ENCODE measurements at places on chromosomes 16 and 17.

DNA sequence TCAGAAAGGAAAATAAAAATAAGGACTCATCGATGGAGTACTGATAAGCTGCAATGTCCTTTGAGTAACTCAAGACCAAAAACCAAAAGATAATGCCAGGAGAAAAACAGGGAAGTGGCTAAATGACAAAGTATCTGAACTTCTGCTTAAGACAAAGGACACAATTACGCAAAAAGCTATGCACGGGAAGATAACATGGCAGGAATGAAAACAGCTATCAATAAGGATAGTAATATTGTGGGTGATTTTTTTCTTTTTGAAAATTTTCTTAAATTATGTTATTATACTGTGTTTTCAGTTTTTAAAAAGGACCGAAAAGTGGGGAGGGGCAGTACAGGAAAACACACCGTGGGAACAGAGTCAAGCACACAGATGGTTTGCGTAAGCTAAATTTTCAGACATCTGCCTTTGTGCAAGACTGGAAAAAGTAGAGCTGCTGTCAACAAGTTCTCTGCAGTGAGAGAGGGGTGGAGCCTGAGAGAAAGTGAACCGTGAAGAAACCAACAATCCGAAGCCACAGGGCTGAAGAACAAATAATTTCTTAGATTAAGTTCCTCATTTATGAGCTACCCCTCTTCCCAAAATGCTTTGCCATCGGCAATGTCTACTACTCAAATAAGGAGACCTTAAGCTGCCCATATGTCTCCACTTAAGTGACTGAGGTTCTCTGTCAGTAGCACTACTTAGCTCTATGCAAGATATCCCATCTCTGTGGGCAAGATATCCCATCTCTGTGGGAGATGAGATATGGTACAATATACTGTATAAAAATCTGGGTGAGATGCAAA lies 99.9 kb upstream of the CORO6 start:
- no peak for DNase-seq

GRCh38 chr16:31507929-31508705 lies at the start of gene RUSF1:
Gene RUSF1, minus strand, starts transcription at chr16:31508391. Its CDS starts 18 bp downstream, at chr16:31508373.
- peak; percentile 57 for DNase-seq

GRCh38 chr17:18963126-18964017 lies 11.4 kb downstream of the SLC5A10 start:
- no peak for DNase-seq

GRCh38 chr16:57624806-57625500 lies 3.5 kb upstream of the ADGRG1 start:
- DNase-seq, result no peak

DNA sequence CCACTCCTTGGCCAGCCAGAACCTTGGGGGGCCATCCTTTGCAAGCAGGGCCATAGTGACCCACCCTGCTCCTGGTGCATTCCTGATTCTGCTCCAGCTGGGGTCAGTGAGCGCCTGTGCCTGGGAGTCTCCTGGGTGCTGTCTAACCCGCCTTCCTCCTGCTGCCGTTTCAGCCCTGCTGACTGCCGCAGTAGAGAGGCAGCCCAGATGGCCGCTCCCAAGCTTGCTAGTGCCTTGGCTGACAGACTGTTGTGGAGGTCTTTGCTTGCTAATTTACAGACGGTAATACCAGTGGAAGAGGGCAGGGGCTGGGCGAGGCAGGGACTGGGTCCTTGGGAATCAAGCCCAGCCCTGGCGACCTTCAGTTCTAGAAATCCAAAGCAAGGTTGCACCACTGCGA lies 99.6 kb downstream of the SOCS1 start:
- DNase-seq, result no peak

DNA sequence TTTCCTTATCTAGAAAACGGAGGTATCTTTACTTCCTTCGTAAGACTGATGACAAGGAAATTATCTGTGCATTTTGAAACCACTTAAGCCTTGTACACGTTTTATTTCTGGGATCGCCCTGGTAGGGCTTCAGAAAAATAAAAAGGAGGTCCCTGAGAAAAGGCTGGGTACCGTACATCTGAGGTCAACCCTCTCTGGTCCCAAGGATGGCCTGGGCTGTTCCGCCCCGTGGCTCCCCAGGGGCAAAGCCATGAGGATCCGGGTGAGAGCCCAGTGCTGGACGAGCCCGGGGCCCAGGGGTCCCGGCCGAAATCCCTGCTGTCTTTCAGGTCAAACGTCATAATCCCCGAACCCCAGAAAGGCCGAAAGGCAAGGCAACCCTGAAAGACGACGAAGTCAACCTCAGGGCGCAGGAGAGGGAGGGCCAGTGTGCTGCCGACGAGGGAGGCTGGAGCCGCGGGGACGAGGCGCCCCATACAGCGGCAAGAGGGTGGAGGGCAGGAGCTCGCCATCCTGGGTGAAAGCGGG lies 656 bp upstream of the FUS start:
- no peak for DNase-seq

DNA sequence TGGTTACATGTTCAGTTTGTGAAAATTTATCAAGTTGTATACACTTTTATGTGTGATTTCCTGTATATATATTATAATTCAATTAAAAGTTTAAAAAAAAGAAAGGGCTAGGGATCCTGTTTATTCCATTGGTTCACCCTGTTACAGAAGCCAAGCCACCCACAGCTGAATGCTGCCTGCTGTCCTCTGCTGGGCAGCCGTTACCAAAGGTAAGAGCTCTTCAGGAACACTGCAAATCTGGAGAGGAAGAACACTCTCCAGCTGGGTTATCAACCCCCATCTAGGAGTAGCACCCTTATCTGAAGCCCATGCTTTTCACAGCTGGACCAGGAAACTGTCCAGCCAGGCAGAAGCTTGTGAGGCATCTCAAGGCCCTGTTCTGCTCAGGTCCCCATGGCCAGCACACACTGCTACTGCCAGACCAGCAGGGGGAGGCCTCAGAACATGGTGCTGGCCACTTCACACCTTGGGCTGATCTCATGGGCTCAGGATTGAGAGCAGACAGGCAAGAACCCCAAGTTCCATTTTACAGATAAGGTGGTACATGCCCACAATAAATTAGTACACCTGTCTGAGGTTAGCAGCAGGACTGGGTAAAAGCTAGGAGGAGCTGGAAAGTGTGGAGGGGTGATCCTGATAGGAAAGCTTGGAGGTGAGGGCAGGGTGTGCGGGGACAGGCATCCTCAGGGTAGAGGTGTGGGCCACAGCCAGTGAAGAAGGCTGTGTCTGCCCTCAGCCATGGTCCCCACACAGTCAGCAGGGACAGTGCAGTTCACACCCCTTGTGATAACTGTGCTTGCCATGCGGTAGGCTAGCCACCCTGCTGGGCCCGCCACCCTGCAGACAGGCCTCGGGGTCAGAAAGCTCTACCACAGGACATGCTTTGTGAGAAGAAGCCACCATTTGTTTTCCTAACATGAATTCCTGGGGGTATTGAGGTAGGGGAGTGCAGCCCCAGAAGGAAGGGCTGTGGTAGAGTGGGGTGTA lies 54.3 kb upstream of the SREBF1 start:
- no peak for DNase-seq

DNA sequence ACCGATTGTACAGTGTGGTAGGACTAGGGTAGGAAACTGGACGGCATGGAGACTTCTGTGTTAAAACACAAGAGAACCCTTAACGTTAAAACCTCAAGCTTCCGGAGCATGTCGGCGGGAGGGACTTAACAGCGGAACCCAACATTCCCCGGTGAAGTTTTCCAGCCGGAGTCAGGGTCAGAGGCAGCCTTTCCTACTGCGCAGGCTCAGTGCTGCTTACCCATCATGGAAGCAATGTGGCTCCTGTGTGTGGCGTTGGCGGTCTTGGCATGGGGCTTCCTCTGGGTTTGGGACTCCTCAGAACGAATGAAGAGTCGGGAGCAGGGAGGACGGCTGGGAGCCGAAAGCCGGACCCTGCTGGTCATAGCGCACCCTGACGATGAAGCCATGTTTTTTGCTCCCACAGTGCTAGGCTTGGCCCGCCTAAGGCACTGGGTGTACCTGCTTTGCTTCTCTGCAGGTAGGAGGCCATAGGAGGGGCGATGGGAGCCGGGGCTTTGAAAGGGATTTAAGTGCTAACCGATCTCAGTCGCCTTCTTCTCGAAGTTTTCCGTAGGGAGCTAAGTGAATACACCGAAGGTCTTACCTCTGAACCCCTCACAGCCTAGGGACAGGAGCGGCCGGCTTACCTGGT lies at the start of gene PIGL:
TSS of gene PIGL (plus strand) at position 209 of the 634 bp plus-strand sequence. CDS start at position 226, 17 bp downstream.
- DNase-seq, result peak; percentile 75

DNA sequence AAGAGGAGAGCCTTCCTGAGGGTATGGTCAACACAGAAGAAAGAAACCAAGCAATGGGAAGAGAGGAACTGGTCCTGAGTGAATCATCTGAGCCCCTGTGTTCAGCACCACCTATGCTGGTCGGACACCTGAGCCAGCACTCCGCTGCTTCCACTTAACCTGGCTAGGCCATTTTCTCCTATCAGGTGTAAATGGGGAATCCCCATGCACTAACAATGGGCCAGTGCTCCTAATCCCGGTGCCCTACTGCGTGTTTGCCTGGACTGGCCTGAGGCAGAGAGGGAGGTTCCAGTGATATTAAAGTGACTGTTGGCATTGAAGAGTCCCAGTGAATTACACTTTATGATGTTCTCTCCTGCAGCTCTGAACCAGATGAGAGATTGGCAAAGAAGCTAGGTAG lies 34.4 kb upstream of the XYLT2 start:
- DNase-seq, result no peak

- DNase-seq, result peak; percentile 51
These were observed 5.2 kb upstream of the GRIN2C start for GRCh38 chr17:74864866-74865395.

DNA sequence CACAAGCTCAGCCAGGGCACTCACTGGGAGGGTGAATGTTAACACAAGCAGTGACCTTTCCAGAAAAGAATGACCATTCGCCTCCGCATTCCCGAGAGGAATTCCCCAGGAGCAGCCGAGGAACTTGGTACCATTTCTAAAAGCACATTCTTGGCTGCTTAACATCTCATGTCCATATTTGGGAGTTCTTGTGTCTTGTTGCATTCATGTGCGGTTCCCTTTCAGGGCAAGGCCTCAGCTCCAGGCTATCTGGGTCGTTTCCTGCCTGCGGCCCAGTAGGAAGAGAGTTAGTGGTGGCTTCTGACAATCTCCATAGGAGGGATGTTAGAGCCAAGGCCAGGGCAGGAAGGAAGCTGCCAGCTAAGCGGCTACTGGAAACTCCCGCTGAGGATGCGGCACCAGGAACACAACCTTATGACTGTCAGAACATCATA lies 27.8 kb upstream of the MEAK7 start:
- DNase-seq, result no peak

DNA sequence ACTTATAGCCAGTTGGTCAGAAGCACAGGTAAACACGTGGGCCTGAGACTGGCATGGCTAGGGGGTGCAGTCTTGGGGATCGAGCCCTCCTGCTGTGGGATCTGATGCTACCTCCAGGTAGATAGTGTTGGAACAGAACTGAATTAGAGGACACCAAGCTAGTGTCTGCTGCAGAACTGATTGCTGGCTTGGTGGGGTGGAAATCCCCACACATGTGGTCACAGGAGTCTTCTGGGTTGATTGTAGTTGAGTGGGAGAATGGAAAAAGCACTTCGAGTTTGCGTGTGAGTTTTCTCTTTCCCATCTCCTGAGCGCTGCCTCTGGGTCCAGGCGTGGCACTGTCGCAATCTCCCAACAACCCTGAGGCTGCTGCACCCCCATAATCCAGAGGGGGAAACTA lies 8.0 kb upstream of the SPATA32 start:
- no peak for DNase-seq

- DNase-seq, result no peak
These were observed 2266.5 kb downstream of the TP53TG3F start for GRCh38 chr16:35725949-35726348.

DNA sequence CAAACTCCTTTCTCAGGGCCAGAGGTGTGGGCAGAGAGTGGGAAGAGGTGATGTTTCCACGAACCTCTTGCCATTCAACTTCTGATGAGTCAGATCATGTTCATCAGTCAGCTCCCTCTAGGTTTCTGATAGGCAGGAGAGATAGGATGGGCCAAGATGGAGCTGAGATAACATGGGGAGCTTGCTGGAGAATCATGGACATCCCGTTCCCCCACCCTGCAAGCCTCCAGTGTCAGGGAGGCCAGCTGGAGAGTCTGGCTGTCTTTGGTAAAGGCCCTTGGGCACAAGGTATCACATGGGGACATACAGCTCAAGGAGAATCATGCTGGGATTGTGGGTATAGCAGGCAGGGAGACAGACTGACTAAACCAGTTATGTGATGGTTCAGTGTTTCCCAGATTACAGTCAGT lies 136.0 kb upstream of the IRX3 start:
- DNase-seq, result no peak

DNA sequence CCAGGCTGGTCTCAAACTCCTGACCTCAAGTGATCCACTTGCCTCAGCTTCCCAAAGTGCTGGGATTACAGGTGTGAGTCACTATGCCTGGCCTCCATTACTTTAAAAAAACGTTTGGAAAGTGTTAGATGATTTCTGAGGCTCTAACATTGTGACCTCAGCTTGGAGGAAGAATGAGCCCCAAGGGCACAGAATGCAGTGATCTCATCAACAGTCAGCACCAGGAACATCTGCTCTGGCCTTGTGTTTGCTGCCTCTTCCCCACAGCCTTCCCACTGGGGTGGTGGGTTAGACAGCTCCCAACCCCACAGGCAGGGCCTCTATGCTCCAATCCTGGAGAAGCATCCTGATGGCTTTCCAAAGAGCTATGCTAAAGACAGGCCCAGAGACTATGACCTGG lies 37.7 kb upstream of the SREBF1 start:
- DNase-seq, result no peak

DNA sequence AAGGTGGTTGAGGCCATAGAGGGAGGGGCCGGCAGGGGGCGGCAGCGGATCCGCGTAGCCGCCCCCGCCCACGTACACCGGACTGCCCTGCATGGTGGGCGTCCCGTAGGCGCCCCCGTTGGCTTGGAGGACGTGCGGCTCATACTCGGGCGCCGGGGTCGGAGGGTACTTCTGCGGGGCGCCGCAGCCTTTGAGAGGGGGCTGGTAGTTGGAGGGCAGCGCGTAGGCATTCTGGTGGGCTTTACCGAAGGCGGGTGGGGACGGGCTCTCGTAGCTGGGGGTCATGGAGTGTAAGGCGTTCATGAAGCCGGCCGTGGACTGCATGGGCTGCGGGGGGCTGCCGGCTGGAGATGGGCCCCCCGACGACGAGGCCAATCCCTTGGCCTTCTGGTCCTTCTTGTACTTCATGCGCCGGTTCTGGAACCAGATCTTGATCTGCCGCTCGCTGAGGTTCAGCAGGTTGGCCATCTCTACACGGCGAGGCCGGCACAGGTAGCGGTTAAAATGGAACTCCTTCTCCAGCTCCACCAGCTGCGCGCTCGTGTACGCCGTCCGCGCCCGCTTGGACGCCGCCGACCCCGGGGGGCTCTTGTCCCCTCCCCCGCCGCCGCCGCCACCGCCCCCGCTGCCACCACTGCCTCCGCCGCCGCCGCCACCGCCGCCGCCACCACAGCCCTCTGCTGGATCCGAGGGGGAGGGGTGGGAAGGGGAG lies 5.7 kb upstream of the HOXB2 start:
- DNase-seq, result no peak

- no peak for DNase-seq
These were observed 27.4 kb downstream of the STH start for GRCh38 chr17:46026166-46027047.

- no peak for DNase-seq
These were observed 18.5 kb upstream of the ZFHX3 start for GRCh38 chr16:73066331-73066926.
